ENCODE measurements at places on chromosomes 7 and 10. TPM values are rescaled to one million over a fixed set of nuclear protein-coding genes. Genes with fewer than 3 reads are reported as not detected.

GRCh38 chr7:99380823-99381663, 6.5 kb downstream of the ARPC1B start:
- DNase-seq: no peak

Gene SLC39A12
- not detected for total RNA-seq

DNA sequence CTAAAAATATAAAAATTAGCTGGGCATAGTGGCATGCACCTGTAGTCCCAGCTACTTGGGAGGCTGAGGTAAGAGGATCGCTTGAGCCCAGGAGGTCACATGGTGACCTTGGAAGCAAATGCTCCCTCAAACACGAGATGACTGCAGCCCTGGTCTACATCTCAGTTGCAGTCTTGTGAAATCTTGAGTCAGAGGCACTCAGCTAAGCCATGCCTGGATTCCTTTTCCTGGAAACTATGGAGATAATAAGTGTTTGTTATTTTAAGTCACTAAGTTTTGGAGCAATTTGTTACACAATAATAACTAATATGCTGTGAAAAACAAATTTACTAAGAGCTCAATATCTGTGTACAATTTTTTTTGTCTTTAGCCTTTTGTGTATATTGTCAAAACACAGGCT, 284.3 kb upstream of the KAT6B start:
- no peak for DNase-seq

Gene ERV3-1
- 18.5 TPM for total RNA-seq

DNA sequence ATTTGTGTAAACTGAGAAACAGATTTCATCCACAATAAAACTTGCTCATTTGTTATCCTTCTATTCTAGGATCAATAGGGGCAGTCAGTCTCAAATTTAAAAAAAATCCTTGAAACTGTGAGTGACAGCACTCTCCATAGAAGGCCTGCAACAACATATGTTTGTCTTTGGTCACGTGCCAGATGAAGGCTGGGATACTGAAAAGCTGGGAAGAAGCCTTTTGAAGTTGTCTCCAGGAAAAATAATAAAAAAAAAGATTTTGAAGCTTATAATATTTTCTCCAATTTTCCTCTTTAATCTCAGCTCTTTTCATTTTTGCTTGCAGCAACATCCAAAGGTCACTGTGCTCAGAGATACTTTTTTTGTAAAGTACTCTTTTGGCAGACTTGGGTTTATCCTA, 128.6 kb upstream of the SLC26A5 start:
- DNase-seq: no peak

GRCh38 chr7:134558370-134558769, 9.5 kb downstream of the AKR1B15 start:
- no peak for DNase-seq

Gene BTBD16
- total RNA-seq: not detected
